ENCODE measurements at places on chromosomes 11 and 22. TPM values are rescaled to one million over a fixed set of nuclear protein-coding genes. Genes with fewer than 3 reads are reported as not detected.
A peak's percentile ranks its signal among the peaks of the same experiment; 100 is the strongest.

- peak; percentile 68 for DNase-seq
Observed at GRCh38 chr22:32660292-32660691, 141.2 kb upstream of the TIMP3 start.

DNA sequence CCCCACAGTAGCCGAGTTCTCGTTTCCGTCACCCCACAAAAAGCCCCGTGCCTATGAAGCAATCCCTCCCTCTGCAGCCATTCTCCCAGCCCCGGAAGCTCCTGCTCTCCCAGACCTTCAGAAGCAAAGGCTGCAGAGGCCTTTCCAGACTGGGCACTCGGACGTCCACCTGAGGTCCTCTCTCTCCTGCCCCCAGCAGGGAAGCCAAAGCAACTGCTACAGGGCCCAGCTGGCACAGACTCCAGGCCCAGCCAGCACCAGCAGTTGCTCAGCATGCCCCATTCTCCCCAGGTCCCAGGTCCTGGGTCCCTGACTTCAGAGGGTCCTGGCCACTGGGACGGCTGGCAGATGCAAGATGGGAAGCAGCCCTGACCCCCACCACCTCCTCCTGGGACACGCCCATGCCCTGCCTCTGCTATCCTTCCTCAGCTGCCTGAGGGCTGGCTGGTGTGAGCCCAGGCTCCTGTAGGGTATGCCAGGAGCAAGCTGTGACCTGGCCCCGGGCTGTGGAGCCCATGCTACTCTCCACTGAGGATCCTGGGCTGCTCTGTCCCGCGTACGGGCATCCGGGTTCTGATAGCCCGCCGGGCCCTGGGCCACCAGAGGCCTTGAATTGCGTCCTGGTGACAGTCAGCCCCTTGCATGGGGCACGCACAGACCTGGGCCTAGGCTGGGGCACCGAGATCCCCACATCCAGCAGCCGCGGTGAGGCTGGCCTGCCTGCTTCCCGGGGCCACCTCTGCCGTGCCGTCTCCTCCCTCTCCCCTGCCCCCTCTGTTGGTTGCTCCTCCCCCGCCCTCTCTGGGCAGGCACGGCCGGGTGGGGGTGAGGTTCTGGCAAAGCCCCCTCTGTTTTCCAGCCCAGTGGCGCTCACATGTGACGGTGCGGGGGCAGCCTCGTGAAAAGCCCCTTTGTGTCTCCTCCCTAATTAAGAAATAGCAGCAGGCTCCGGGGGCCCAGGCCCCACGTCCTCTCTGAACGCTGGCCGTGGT, 1310.3 kb downstream of the BRD1 start:
- DNase-seq = no peak

GRCh38 chr11:92727123-92727522, 242.3 kb upstream of the MTNR1B start:
- DNase-seq = no peak

- no peak for DNase-seq
Observed at GRCh38 chr11:27394781-27395228, 31.8 kb upstream of the CCDC34 start.

TMEM86A gene
- 12.9 TPM for total RNA-seq
